ENCODE measurements at places on chromosomes 1 and 21.

DNA sequence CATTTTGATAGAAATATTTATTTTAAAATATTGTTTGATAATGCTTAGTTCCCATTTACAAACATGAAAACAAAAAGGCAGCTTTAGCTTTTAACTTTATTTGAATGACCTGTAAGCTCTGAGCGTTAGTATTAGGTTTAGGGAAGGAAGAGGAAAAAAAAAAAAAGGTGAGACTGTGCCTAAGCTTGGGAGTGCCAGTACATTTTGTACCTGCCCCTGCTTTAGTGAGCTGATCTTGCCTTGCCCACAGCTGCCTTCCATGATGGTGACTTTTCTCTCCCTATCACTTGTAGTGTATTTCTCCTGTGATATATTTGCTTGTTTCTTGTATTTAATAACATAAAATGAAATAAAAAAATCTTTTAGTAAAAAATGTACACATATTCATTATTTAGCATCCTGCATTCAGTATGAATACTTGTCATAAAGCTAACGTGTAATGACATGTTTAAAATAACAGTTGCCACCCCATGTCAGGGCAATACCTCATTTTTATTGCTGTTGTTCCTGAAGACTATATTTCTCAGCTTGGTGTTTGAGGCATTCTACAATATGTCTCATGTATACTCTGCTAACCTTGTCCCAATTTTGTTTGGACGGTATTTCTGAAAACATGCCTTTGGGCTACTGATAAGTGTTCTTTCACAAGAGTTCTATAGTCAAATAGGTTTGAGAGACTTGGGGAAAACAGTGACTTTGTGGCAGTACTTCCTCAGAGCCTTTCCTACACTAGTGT, 76.3 kb downstream of the NEK7 start:
- DNase-seq: no peak

DNA sequence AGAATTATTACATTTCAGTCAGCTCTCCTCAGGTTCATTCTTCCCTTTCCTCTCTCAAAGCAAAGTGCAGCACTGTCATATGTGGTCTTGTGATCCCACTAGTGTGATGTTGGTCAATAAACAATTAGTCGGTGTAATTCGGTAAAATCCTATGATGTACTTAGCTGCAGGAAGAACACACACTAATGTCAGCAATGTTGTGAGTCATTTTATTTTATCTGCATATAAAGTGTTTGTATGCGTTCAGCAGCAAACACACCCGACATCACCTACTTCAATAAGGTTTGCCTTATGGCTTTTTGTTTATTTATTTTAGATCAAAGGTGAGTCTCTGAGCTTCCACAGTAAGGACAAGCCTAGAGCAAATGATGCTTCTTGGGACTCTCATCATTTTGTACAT, 47.8 kb downstream of the PTPN14 start:
- DNase-seq: peak; percentile 45

GRCh38 chr21:17578876-17579275, 33.8 kb downstream of the BTG3 start:
- DNase-seq: no peak

DNA sequence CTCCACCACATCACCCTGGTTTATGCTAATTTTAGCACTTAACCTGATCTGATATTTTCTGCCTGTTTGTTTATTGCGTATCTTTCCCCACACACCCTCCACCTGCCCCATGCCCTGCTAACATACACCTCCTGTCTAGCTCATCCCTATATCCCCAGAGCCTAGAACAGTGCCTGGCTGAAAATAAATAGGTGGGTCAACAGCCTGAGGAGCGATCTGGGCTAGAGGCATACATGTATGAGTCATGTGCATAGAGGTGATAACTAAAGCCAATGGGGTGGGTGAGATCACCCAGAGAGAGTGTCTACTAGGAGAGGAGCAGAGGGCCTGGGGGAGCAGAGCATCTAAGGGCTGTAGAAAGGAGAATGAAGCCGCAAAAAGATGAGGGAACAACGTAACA, 2.7 kb downstream of the HTR1D start:
- DNase-seq: no peak

DNA sequence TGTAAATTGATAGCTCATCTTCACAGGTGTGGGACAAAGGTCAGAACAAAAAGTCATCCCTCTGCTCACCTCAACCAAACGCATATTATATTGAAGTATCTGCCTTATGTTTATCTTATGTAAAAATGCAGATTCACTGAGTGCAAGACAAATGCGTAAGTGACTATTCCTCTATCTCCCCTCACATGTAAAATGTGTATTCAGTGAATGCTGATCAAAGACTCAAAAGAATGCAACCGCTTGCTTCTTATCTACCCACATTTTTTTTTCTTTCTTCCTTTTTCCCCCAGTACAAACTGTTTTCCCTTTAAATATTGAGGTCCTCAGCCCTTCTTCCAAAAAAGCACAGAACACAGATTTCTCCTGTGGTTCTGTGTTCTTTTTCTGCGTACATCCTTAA, 1882.9 kb downstream of the NCAM2 start:
- no peak for DNase-seq

Measured in T47D (cell line).